ENCODE measurements at places on chromosomes 7 and 10.

DNA sequence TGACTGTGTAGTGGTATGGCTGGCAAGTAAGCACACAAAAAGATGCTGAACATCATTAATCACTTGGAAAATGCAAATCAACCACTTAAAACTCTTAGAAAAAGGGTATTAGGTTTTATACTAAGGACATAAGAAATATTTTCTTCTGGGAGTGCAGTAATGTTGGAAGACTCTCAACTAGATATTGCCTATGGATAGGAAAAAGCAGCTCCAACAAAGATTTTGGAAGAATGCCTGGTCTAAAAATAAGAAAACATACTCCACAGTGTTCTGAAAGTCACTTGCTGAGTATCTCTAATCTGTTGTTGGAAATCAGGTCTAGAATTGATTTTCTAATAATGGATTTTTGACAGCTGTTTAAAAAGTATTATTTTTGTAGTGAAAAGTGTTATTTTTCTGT is 50.8 kb upstream of the PHYHIPL start:
- DNase-seq: no peak

DNA sequence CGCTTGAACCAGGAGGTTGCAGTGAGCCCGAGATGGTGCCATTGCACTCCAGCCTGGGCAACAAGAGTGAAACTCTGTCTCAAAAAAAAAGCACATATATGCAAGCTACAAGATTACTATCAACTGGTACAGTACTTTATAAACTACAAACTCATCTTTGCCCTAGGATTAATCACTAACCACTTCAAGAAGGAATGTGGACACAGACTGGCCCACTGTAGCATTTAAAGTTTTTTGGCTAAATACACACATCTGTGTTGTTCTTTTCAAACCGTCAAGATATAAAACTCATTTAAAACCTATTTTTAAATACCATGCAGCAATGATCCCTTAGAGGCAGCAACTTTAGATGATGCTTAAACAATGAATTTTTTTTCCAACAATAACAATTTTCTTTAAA is 205.4 kb downstream of the IMMP2L start:
- DNase-seq: no peak

DNA sequence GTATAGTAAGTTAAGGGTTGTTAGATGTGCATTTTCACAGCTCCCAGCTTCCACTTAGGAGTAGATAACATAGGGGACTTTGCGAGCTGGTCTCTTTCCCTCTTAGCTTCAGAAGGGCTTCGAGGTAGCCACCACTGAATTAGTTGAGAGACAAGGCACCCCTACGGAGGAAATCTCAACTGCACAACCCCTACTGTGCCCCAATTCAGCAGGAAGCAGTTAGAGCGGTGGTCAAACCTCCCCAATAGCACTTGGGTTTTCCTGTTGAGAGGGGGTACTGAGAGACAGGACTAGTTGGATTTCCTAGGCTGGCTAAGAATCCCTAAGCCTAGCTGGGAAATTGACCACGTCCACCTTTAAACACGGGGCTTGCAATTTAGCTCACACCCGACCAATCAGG is 1.1 kb upstream of the HERPUD2 start:
- no peak for DNase-seq

GRCh38 chr7:158581440-158582088 is 6.1 kb downstream of the PTPRN2 start:
- DNase-seq: no peak

- DNase-seq: no peak
Observed at GRCh38 chr7:149772241-149772955, 990 bp downstream of the ZNF467 start.

DNA sequence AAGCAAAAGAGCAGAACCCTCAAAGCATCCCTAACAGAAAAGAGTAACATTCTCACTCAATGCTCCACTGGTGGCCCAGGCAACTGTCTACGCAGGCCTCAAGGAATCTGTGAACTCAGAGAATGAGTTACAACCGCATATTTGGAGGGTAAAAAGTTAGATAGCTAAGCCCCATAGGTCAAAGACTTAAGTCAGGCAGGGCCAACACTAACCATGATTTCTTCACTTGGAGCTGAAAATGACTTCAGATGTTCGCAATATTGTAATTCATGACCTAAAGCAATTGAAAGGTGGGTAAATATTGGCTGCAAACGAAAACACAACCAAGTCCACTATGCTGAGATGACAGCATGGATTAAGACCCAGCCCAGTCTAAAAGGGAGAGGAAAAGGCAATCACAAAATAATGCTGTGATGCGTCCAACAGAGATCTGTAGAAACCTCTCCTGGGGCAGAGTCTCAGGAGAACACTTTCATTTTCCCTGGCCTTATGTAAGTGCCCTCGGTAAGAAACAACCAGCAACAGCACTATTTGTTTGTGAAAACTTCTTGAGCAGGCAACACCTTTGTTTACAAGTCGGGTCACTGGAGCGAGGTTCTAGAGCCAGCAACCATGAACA is 176.5 kb downstream of the TNS3 start:
- no peak for DNase-seq

GRCh38 chr7:121372376-121373010 is 23.6 kb downstream of the FAM3C start:
- DNase-seq: no peak

- no peak for DNase-seq
Observed at GRCh38 chr7:17685141-17685540, 255.2 kb downstream of the SNX13 start.

- DNase-seq: no peak
Observed at GRCh38 chr7:143041346-143041745, 10.8 kb upstream of the OR6V1 start.

GRCh38 chr7:18053177-18053928 is 25.7 kb upstream of the PRPS1L1 start:
- no peak for DNase-seq

GRCh38 chr7:42770114-42770513 is 141.8 kb downstream of the C7orf25 start:
- DNase-seq: no peak

Measured in right hindlimb (tissue), 1 donor.